CD4-positive, alpha-beta T cell treated with Interleukin-15 for 4 hours (primary cell): ENCODE measurements at places on chromosomes 5 and 9.
A peak's percentile ranks its signal among the peaks of the same experiment; 100 is the strongest.

DNA sequence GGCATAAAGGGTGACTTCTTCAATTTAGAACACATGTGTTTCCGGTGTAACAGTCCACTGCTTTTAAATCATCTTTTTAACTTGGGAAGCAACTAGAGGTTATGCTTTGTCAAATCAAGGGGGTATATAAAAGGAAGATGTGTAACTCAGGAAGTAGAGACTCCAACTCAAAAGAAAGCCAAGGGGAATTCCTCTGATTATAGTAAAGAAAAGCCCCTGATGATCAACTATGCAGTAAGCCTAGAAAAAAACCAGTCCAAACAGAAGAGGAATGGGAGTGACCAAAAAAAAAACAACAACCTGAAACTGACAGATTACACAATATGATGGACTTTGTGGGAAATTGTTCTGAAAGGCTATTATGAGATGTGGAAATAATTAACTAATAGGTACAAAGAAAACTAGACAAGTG lies 90.3 kb downstream of the AK8 start:
- DNase-seq, result no peak

DNA sequence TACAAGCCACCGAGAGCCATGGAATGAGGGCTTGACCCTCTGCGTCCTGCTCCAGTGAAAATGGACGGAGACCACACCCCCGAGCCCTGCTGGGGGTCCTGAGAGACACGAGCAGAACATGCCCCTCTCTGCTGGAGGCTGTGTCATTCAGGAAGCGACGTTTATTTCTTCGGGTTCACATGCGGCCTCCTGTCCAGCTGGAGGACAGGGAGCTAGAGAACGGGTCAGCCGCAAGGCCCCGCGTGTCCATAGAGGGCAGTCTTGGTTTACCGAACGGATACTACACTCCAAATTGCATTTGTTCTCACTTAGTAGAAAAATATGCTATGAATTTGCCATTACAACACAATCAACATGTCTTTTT lies 36.1 kb downstream of the MRPL36 start:
- peak; percentile 30 for DNase-seq

DNA sequence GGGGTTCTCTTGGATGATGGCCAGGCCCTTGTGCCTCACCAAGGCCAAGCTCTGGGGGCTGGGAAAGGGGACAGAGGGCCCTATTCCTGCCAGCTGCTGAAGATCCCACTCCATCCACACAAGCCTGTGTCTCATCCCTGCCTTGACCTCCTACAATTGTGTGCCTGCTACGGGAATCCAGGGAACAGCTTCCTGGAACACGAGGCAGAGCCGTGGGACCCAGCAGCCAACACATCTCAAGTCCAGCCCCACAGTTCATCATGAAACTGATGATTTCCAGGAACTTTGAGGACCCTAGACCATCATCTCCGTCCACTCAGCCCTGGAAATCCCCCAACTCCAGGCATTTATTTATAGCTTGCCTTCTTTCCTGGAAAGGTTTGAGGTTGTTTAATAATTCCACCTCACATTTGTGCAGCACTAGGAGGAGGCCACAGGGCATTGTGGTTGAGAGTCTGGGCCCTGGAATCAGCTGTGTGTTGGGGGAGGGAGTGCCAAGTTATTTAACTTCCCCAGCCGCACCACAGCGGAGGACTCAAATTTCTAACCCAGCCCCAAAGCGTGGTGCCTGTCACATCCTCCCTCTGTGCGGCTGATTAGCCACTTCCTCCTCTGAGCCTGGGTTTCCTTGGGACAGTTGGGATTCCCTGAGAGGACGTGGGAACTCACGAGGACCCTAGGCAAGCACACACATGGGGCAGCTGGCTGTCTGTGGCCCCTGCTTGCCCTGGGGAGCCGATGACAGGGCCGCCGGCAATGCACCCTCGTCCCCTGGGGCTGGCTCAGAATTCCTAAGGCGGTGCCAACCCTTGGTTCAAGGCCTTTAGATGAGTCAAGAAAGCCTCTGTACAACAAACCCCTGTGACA lies 58.2 kb upstream of the GGTA1 start:
- DNase-seq, result no peak

DNA sequence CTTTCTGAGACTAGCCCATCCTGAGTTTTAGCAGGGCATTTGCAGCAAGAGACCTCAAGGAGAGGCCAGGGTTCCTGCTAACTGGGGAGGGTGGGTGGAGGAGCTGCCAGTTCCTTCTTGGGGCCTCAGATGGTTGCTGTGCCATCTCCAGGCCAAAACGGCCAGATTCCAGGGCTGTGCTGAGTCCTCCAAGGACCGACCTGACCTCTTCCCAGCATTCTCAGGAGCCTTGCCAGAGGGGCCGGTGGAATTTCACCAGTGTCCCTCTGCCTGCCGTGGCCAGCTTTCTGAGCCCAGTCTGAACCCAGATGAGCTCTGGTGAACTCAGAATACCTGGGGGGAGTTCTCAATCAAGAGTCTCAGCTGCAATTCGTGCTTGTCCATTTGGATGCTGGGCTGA lies 54.3 kb downstream of the TSTD2 start:
- DNase-seq, result no peak

- DNase-seq, result no peak
Measured at GRCh38 chr9:85115473-85115872, 445.9 kb downstream of the NTRK2 start.

- DNase-seq, result no peak
Measured at GRCh38 chr9:4799033-4799430, 6.3 kb downstream of the RCL1 start.

DNA sequence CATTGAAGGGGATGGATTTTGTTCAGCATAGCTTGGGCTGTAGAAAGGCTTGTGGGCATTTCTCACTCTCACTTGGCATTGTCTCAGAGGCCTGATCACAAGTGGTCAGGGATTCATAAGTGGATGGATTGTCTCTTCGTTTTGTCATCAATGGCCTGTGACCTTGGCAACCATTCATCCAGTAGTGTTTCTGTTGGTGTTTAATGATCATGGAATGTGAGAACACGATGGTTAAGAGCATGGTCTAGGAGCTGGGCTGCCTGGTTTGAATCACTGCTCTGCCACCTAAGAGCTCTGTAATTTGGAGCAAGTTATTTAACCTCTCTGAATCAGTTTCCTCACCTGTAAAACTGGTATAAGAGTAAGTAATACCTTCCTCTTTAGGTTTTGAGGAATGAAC lies 430.1 kb upstream of the MEF2C start:
- no peak for DNase-seq

DNA sequence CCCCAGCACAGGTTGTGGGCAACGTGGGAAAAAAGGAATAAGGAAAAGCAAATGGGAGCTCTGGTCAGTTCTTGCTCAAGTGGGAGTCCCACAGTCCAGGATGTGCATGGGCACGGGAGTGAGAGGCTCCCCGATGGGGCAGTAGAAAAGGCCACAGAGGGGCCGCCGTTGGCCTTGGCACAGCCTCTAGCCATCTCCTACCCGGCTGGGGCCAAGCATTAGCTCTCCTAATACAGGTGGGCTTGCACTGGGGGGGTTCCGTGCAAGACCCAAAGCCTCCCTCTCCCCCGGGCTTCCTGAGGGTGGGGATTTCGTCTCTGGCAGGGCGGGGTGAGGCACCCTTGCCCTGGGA lies 212.2 kb upstream of the MVB12B start:
- DNase-seq, result no peak

- DNase-seq, result no peak
Measured at GRCh38 chr5:86986837-86987236, 280.8 kb upstream of the RASA1 start.

- DNase-seq, result no peak
Measured at GRCh38 chr9:77133011-77133410, 44.3 kb upstream of the VPS13A start.

DNA sequence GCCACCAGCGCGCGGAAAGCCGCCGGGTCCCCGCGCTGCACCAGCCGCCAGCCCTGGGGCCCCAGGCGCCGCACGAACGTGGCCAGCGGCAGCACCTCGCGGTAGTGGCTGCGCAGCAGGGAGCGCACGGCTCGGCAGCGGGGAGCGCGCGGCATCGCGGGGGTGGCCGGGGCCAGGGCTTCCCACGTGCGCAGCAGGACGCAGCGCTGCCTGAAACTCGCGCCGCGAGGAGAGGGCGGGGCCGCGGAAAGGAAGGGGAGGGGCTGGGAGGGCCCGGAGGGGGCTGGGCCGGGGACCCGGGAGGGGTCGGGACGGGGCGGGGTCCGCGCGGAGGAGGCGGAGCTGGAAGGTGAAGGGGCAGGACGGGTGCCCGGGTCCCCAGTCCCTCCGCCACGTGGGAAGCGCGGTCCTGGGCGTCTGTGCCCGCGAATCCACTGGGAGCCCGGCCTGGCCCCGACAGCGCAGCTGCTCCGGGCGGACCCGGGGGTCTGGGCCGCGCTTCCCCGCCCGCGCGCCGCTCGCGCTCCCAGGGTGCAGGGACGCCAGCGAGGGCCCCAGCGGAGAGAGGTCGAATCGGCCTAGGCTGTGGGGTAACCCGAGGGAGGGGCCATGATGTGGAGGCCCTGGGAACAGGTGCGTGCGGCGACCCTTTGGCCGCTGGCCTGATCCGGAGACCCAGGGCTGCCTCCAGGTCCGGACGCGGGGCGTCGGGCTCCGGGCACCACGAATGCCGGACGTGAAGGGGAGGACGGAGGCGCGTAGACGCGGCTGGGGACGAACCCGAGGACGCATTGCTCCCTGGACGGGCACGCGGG lies at the start of gene TERT:
TSS of gene TERT (minus strand) at position 234 of the 815 bp plus-strand sequence. CDS start at position 155, 79 bp downstream.
- DNase-seq, result peak; percentile 77

DNA sequence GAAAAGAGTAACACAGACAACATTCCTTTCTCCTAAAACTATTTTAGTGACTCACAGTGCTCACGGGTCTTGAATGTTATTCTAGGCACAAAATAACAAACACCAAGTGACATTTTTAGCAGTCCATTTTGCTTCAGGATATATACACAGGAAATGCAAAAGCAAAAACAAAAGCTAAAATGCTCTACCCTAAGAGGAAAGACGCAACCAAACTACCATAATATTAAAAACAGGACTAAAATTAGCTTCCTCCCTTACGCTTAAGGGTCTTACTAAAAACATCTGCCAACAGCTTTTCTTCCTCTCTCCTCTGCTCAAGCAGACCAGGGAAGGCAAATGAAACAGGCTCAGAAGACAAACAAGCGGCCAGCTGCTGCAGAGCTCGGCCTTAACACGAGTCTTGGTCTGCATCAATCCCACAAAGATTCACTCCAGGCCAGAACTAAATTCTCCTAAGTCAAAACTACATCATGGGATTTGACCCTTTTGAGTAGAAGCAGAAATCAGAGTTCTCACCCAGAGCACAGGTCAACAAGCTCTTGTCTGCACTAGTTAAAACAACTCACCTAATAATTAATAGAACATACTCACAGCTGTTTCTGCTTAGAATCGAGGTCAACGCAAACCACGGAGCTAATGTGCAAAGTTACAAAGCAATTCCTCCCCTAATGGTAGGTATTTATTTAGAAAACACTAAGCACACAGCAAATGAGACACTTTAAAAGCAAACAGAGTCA lies 62.3 kb downstream of the RAPGEF1 start:
- no peak for DNase-seq

DNA sequence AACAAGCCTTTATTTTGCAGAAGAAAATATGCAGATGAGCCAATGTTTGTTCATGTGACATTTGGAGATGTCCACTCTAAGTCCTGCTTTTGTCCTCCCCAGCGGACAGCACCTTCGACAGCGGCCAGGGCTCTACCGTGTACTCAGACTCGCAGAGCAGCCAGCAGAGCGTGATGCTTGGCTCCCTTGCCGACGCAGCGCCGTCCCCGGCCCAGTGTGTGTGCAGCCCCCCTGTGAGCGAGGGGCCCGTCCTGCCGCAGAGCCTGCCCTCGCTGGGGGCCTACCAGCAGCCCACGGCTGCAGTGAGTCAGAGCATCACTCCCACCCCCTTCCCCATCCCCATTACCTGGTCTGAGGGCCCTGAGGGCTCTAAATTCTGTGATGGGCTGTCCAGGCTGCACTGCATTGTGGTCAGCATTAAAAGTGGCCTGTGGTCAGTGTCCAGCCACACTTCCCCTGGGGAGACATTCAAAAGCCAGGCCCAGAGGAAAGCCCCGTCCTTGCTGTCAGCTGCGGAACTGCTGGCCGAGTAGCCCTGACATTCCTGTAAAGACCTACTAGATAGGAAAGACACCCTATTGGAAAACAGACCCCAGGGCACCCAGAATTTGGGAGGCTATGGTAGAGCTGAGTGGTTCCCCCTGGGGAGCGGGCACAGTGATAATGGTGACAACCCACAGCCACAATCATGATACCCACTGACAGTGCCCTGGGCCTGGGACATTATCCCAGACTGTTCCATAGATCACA lies 69.0 kb downstream of the WNK2 start:
- DNase-seq, result no peak

DNA sequence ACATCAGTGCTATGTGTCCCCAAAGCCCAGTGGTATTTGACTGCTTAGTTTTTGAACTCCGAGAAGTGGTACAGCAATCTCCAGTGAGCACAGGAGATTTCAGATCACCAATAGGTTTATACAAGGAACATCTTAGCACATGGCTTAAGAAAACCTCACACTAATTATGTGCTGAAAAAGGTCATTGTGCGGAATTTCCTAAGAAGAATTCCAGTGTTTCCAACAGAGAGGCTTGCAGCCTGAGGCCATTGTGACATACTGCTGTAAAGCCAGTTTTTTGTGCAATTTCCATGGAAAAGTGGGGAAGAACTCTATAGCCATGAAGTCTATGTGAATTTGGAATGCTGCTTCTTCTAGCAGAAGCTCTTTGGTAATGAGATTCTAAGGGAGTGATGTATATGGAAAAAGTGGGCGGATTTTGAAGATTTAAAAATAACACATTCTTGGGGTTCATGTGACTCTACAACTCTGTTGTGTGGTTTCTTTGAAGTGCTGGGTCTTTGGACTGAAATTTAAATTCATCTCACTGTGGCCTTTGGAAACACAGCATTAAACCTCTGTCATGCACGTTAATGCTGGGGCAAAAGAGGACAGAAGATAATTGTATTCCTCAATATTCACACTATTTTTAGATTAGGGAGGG lies 110.5 kb upstream of the CD180 start:
- no peak for DNase-seq

- no peak for DNase-seq
Measured at GRCh38 chr5:68519143-68519542, 303.6 kb downstream of the PIK3R1 start.

- no peak for DNase-seq
Measured at GRCh38 chr9:119370816-119371215, 1.6 kb upstream of the BRINP1 start.
